ENCODE measurements at places on chromosomes 16 and 17.
A peak's percentile ranks its signal among the peaks of the same experiment; 100 is the strongest.

DNA sequence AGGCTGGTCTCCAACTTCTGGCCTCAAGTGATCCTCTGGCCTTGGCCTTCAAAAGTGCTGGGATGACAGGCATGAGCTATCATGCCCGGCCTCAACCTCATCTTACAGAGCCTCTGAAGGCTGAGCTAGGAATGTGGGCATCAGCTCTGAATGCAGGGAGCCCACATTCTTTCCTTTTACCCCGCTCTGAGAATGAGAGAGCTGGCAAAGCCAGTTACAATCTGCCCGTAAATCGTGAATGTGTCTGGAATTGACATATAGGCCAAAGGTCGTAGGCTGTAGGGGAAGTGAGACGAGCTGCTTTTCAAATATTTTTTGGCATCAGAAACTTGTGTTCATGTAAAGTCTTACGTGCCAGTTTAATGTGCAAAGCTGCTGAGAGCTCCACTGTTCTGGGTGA lies 4.5 kb downstream of the TMEM238L start:
- H3K27ac ChIP-seq = no peak overlapping the region
- H3K27me3 ChIP-seq = peaks cover 19% of the 10 kb centered on the region
- no peaks in the 10 kb centered on the region for H3K36me3 ChIP-seq
- no peak overlapping the region for H3K4me3 ChIP-seq

DNA sequence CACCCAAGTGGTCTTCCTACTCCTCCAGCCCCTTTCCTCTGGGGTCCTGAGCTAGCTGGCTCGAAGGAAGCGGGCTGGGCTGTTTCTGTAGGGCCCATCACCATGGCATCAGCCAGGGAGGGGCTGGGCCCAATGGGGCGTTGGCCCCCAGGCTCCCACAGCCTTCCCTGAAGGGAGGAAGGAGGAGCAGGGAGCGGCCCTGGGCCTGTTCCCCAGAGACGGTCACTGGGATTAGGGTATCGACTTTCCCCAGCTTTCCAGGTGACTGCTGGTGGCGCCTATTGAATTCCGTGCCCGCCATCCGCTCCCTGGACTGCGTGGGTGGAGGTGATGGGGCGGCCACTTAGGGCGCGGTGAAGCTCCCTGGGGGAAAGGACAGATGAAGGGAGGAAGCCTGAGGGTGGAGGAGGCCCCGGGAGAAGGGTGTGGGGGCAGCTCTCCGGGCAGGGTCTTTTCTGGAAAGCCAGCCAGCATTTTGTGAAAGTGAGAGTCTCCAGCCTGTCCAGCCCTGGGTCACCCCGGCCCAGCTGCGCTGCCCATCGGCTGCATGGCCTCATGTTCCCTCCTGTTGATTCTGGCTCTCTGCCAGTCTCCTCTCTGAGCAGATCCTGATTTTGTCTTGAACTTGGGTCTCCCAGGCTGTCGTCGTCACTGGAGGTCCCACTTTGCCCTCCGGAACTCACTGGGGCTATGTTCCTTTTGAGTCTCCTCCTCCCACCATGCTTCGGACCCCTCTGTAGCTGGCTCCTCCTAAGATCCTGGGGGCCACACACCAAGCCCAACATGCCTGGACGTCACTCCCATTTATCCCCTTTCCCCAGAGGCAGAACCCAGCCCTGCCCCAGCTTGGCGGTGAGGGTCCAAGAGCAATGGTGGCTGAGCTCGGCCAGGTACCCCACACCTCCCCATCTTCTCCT lies 9.8 kb downstream of the NHERF1 start:
- ATAC-seq = no peak
- no peak overlapping the region for H3K4me3 ChIP-seq
- H3K4me1 ChIP-seq = peaks cover 68% of the 10 kb centered on the region
- H3K36me3 ChIP-seq = peaks cover 1% of the 10 kb centered on the region

GRCh38 chr17:6232732-6233101 lies 162.5 kb downstream of the WSCD1 start:
- no peaks in the 10 kb centered on the region for H3K36me3 ChIP-seq
- no peak for ATAC-seq
- H3K4me1 ChIP-seq = no peaks in the 10 kb centered on the region
- H3K27me3 ChIP-seq = peaks cover 8% of the 10 kb centered on the region
- no peak overlapping the region for H3K4me3 ChIP-seq

DNA sequence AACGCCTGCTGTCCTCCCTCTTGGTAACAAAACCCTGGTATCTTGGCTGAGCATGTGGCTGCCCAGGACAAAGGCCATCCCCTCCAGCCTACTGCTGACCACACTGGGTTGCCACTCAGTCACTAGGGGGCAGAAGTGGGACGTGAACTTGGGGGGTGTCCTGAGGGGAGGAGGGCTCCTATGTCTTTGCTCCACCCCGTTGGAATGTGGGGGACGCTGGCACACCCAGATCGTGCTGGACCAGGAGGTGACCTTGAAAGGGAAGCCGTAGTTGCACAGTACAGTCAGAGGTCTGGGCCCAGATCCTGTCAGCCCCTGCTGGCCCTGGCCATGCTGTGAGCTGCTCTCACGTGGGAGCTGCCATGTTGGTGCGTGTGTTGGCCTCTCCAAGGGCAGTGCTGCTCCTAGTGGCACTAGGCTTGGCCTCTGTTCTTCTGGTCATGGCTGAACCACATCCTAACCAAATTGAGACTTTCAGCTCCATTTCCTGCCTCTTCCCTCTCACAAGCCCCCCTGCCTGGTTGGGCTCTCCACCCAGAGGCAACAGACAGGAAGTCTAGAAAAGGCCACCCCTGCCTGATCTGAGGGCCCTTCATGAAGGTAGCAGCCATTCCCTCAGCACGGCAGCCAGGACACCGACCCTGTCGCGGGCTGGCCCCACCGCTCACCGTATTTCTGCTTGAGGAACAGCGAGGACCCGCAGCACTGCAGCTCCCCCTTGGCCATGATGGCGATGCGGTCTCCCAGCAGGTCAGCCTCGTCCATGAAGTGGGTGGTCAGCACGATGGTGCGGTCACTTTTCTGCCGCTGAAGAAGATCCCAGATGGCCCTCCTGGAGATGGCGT lies 29.0 kb upstream of the RNPS1 start:
- ATAC-seq = no peak
- no peak overlapping the region for H3K27ac ChIP-seq
- peaks cover 4% of the 10 kb centered on the region for H3K4me1 ChIP-seq
- no peak overlapping the region for H3K4me3 ChIP-seq

DNA sequence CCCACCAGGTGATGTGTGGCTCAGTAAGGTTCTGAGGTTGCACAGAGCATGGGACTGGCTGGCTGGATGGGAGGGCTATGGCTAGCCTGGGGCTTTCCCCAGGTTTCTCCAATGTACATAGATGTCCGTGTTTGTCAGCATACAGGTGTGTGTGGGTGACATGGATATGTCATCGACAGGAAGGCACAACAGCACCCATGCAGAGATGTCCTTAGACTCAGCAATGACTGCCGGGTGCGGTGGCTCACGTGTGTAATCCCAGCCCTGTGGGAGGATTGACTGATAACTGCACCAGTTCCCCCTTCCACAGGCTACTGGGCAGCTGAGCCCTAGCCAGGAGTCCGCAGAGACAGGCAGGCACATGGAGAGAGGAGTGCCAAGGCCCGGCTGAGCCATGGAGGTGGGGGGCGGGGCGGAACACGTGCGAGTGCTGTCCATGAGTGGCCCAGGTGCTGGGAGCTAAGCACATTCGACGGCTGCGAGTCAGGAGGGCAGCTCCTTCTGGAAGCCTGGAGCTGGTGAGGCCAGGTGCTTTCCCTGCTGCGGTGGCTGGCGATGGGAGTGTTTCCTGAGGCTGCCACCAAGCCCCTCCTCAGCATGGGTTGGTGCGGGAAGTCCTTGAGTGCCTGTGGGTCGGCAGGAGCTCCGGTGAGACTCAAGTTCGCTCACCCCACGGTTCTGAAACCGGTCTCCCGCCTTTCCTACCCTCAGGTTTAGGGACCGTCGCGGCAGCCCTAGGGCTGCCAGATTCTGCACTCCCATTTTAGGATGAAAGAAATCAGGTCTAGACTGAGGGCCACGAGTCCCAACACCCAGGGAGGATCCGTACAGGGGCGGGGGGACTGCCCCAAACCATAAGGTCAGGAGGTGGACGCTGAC lies 858 bp upstream of the ASPSCR1 start:
- peak overlapping the region; percentile 97 for H3K4me3 ChIP-seq
- H3K36me3 ChIP-seq = peaks cover 14% of the 10 kb centered on the region
- ATAC-seq = no peak

DNA sequence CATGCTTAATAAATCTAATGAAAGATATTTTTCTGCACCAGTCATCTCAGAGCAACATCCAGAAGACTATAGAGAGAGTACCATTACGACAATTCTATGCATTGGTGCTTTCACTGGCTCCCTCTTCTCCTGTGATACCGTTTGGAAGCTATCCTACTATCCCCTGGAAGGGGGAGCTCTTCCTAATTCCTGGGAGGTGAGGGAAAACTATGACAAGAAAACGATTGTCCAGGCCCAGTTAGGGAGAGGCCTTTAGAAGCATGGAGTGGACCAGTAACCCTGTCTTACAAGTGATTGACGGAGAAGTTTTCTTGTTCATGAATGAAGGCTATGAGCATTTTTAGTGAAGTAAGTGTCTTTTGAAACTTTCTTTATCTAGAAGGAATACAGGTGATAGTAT lies 150.2 kb downstream of the TANC2 start:
- no peak overlapping the region for H3K27ac ChIP-seq
- H3K4me1 ChIP-seq = no peaks in the 10 kb centered on the region
- no peak overlapping the region for H3K4me3 ChIP-seq

GRCh38 chr16:30875871-30876801 lies 17.7 kb downstream of the BCL7C start:
- no peaks in the 10 kb centered on the region for H3K27me3 ChIP-seq
- peak overlapping the region; percentile 93 for H3K4me3 ChIP-seq
- peak; percentile 78 for ATAC-seq

GRCh38 chr17:34658811-34659560 lies 79.6 kb downstream of the TMEM132E start:
- H3K4me1 ChIP-seq = no peaks in the 10 kb centered on the region
- peaks cover 32% of the 10 kb centered on the region for H3K27me3 ChIP-seq
- no peaks in the 10 kb centered on the region for H3K36me3 ChIP-seq
- no peak overlapping the region for H3K27ac ChIP-seq

- no peaks in the 10 kb centered on the region for H3K27me3 ChIP-seq
- no peak for ATAC-seq
- no peak overlapping the region for H3K4me3 ChIP-seq
- H3K4me1 ChIP-seq = no peaks in the 10 kb centered on the region
- no peak overlapping the region for H3K27ac ChIP-seq
Measured at GRCh38 chr17:37211136-37211535, 164.6 kb upstream of the C17orf78 start.

DNA sequence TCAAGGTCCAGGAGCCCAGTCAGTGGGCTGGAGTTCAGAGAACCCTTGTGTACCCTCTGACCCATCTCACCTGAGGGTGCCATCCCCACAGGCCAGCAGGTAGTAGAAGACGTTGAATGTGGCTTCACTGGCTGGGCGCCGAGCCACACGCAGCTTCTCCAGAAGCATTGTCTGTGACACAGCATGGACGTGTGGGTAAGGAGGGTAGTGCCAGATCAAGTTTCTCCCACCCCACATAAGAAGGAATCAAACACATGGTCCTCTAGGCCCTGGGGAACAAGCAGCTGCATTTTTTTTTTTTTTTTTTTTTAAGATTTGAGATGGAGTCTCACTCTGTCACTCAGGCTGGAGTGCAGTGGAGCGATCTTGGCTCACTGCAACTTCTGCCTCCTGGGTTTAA lies 60.9 kb downstream of the MYO18A start:
- no peak overlapping the region for H3K27ac ChIP-seq
- H3K36me3 ChIP-seq = peaks cover 47% of the 10 kb centered on the region
- no peaks in the 10 kb centered on the region for H3K27me3 ChIP-seq

DNA sequence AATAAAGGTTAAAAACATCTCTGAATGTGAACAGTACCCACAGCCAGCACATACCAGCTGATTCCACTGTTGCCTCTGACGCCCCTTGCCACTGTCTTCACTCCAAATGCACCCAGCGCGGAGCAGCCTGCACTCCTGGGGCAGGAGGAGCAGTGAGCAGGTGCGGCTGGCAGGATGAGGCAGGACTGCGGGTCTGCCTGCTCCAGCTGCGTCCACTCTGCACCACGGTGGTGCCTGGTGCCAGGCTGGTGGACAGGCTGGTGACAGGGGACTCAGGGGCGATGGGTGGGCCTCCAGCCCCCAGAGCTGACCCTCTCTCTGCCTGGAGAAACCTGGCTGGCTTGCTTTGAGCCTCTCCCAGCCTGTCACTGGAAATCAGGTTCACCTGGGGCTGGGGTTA lies 9.4 kb downstream of the RAB40B start:
- no peaks in the 10 kb centered on the region for H3K4me1 ChIP-seq
- H3K36me3 ChIP-seq = peaks cover 6% of the 10 kb centered on the region
- H3K27me3 ChIP-seq = no peaks in the 10 kb centered on the region
- no peak overlapping the region for H3K4me3 ChIP-seq
- no peak for ATAC-seq

- H3K27me3 ChIP-seq = peaks cover 71% of the 10 kb centered on the region
- peak; percentile 37 for ATAC-seq
- peaks cover 28% of the 10 kb centered on the region for H3K4me1 ChIP-seq
- H3K36me3 ChIP-seq = no peaks in the 10 kb centered on the region
Measured at GRCh38 chr16:57801809-57802340, 416 bp downstream of the KIFC3 start.

DNA sequence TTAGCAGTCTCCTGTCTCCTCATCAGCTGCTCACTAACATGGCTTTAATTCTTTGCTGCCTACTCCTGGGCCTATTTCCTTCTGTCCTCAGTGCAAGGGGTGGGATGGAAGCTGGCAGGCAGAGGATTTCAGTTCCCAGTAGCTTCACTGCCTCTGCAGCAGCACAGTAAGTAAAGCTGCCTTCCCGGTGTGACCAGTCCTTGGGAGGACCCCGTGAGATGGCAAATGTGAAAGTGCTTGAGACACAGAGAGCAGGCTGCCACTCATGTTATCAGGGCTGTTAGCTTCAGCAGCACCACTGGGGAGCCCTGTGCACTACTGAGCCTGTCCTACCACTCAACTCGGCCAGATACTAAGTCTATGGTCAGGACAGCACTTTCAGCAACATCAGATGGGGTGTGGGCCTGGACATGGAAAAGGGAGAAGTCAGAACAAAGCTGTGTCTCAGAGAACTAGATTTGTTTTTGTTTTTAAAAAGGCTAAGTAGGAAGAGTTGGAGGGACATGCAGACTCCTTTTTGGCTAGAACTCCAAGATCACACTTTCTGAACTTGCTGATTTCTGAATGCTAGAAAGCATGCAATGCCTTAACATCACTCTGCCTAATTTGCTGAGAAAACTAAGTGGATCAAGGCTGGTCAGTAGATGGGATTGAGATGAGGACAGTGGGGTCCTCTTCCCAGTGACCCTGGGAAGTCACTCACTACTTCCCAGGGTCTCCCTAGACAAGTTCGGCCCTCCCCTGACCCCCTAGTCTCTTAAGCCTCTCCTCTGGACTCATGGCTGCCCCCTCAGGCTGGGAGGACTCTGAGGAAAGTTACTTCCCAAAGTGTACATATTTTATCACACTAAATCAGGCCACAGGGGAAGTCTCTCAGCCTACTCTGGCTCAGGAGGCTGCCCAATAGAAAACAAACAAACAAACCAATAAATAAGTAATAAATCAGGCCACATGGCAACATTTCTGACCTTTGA lies 1.1 kb downstream of the ACSF2 start:
- H3K27me3 ChIP-seq = no peaks in the 10 kb centered on the region
- peak; percentile 53 for ATAC-seq
- peaks cover 5% of the 10 kb centered on the region for H3K36me3 ChIP-seq
- H3K4me1 ChIP-seq = peaks cover 56% of the 10 kb centered on the region
- peak overlapping the region; percentile 82 for H3K4me3 ChIP-seq

Data from stimulated activated memory B cell treated with anti-CD40 and anti-IgM and Interleukin-4, amounts not matched to agents 10 μg/mL and 1 μg/mL and 100 μg/mL, for 72 hours (primary cell).